ENCODE measurements at places on chromosomes 16 and 17.
A peak's percentile ranks its signal among the peaks of the same experiment; 100 is the strongest.

DNA sequence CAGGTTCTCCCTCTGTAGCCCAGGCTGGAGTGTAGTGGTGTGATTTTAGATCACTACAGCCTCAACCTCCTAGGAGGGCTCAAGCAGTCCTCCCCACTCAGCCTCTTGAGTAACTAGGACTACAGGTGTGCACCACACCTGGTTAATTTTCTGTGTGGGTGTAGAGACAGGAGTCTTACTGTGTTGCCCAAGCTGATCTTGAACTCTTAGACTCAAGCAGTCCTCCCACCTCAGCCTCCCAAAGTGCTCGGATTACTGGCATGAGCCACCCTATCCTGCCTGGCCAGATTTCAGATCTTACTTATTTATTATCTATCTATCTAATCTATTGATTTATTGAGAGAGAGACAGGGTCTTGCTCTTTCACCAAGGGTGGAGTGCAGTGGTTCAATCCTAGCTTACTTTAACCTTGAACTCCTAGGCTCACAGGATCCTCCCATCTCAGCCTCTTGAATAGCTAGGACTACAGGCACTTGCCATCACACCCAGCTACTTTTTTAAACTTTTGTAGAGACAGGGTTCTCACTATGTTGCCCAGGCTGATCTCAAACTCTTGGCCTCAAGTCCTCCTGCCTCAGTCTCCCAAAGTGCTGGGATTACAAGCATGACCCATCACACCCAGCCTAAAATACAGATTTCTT, 61.8 kb downstream of the TUBD1 start:
- DNase-seq: no peak

DNA sequence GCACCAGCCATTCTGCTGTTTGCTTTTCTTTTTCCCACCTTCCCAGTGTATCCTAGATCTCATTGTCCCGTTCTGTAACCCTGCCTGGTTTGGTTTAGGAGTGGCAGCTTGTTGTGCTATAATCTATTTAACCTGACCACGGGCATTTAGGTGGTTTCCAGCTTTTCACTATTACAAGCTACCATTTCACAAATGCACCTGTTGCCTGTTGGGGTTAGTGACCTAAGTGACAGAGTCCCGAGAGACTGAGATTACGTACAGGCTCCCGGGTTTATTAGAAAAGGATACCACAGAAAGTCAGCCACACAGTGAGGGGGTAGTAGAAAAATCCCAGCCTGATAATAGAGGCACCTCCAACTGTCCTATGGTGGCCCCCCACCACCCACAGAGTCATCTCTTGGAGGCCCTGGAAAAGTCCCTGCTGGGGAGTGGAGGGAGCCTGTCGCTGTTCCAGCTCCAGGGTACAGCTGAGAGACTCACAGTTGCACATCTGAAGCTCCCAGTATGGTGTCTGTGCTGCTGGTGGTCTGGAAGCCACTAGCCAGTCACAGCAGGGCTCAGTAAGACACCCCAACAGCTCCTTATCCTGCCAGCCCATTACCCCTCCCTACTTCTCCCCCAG, 21.2 kb downstream of the CLEC16A start:
- DNase-seq: no peak

GRCh38 chr17:57461082-57461481, 204.8 kb downstream of the MSI2 start:
- DNase-seq: no peak

GRCh38 chr17:54348234-54348633, 525.5 kb downstream of the KIF2B start:
- no peak for DNase-seq

GRCh38 chr16:971582-971905, 760 bp upstream of the LMF1 start:
- no peak for DNase-seq

GRCh38 chr17:1009229-1010085, 12.5 kb downstream of the TIMM22 start:
- no peak for DNase-seq

- DNase-seq: no peak
These were observed 26.9 kb downstream of the ZCCHC14 start for GRCh38 chr16:87465879-87466278.

GRCh38 chr17:61806081-61806828, 57.1 kb downstream of the BRIP1 start:
- no peak for DNase-seq

DNA sequence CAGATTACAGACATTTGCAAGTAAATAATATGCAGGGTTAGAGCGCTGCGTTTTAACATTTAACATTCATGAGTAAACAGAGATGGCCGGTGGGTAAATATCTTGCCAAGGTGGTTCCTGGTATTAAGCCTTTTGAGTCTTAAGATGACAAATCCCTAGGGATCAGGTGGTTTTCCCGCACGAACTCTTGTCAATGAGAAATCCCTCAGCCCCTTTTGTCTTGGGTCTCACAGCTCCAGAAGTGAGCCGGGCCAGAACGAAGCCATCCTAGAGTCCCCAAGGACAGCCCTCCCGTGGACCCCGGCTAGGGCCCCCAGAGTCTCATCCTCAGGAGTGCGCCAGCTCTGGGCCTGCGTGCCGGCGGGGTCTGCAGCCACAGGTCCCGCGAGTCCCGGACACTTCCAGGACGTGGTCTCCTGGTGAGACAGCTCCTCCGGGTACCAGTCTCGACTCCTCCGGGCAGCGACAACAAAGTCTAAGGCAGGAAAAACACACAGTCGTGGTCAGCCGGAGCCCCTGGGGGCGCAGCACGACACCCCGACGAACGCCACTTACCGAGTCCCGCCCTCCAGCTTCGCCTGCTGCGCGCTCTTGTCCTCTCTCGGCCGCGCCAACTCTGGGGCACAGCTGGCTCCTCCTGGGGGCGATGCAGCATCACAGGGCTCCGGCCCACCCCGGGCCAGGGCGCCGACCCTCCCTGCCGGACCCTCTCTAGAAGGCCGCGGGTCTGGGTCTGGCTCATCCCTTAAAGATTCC, 13.3 kb downstream of the MIS12 start:
- no peak for DNase-seq

DNA sequence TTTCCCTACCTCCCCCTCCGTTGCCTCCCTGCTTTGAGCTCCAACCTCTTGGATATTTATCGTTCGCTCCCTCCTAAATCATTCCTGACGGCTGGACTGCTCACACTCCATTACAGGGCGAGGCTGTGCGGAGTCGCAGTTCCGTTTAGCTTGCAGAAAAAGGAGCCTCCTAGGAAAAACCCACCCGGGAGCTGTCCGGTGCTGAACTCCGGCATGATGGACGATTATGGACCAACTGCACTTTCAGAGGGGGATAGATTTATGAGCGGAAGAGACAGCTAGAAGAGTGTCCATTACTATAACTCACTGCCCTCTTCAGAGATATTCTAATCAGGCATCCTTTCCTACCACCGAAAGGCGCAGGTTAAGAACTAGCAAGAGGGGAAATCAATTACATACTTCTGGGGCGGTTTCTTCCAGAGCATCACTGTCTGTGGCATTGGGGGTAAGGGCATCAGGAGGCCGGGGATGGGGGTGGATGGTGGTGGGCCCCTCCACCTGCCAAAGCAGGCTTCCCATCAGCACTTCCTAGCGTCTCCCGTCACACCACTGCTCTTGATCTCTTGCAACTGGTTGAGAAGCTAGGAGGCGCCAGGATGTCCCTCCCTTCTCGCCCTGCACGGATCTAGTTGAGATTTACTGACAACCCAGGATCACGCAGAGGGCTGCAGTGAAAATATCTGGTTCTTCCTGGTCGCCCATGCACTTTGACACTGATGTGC, 251.2 kb downstream of the ENGASE start:
- no peak for DNase-seq

DNA sequence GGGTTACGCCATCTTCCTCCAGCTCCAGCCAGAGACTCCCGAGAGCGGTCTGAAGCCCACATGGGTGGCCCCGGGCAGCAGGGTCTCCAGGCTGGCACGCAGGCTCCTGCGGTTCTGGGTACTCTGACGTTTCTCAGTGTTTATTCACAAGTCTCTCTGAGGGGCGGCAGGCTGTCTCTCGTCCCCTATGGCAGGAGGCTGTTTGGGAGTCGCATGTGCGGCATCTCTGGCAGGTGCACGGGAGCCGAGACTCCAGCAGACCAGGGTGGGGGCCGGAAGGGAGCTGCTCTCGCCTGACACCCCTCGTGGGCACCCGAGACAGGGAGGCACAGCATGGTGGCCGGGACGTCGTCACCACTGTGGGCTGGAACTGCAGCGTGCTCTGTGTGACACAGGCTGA, 48.1 kb downstream of the ZNF778 start:
- DNase-seq: no peak

DNA sequence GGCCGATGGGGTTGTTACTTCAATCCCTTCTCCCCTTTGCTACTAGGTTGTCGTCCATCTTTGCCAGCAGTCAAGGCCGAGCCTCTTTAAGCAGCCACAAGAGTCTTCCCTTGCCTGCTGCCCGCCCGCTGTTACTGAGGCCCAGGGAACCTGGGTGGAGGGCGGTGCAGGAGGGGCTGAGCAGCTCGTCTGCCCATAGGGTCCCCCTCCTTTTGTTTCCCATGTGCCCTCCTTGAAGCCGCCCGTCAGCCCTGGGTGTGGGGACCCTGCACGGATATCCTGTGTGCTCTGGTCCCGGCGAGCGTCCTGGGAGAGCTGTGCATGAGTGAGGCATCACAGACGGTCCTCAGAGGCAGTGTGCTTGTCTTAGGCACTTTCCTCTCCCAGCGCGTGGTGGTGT, 37.9 kb upstream of the CAPN15 start:
- DNase-seq: no peak

GRCh38 chr17:16120937-16121336, 94.4 kb downstream of the NCOR1 start:
- DNase-seq: no peak

DNA sequence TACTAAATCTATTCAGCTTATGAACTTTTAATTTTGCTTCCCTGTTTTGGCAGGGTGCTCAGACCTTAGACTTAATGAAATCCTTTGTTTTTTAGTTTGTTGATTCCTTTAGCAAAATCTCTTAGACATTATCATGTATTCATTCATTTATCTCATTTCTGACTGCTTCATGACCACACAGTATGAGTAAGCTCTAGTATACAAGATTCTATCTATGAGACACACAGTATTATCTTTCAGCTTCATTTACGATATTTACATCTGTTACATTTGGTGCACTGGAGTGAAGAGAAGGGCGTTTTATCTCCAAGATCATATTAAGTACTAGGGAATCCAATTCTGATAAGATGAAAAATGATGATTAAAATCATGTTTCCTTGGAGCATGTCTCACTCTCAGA, 448.1 kb upstream of the CA10 start:
- no peak for DNase-seq

GRCh38 chr17:70763018-70763417, 593.7 kb downstream of the KCNJ2 start:
- no peak for DNase-seq

DNA sequence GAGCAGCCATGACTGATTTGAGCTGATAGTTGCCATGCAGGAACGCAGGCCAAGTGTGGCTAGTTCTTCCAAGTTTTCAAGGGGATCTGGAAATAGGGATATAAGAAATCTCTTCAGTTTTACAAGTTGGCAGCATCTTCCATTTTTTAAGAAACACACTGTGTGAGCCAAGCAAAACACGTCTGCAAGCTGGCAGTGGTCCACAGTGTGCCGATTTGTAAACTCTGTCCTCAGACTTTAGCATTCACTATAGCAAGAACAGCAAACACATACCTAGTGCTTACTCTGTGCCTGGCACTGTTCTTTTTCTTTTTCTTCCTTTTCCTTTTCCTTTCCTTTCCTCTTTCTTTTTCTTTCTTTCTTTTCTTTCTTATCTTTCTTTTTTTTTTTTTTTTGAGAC, 2.9 kb downstream of the ORAI3 start:
- no peak for DNase-seq

GRCh38 chr17:32755045-32755805, 121.7 kb downstream of the MYO1D start:
- peak; percentile 54 for DNase-seq

DNA sequence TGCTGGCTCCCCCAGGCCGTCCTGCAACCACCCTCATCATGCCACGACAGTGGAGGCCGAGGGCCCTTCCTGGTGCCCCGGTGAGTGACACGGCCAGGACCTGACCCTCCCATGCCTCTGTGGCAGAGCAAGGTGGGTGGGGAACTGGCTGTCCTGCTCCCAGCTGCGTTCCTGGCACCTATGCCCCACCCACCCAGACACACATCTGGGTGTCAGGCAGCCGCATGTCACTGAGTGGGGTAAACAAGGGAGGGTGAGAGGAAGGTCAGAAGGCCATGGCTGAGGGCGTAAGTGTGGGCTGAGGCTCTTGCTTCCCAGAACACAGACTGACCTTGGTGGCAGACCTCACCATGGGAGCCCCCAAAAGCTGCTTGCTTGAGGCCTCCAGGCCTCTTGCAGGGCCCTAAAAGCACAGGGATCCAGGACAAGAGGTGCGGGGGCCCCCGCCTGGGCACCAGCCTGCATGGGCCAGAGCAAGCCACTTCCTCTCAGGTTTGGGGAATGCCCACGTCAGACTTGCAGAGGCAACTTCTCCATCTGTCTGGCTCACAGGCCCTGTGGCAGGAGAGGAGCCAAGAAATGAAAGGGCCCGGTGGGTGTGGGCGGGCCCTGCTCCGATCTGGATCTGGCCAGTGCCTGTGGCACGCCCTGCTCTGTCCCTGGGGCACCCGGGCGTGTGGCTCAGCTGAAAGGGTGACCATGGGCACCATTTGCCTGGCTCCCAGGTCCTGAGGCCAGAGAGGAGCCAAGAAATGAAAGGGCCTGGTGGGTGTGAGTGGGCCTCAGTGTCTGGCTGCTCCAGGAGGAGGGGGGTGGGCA, 3.9 kb upstream of the CCDC57 start:
- no peak for DNase-seq

- no peak for DNase-seq
These were observed 45.3 kb downstream of the WNT3 start for GRCh38 chr17:46773221-46773605.

DNA sequence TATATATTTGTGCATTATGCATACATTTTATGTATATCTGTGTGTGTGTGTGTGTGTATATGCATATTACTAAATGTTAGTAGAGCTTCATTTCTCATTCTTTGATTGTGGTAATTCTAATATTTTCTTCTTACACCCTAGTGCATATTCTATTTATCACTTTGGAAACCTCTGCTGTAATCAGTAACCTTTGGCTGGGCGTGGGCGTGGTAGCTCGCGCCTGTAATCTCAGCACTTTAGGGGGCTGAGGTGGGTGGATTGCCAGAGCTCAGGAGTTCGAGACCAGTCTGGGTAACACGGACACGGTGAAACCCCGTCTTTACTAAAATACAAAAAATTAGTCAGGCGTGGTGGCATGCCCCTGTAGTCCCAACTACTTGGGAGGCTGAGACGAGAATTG, 26.9 kb downstream of the CPSF4L start:
- no peak for DNase-seq

GRCh38 chr17:1365445-1366039, 34.5 kb downstream of the YWHAE start:
- peak; percentile 61 for DNase-seq

DNA sequence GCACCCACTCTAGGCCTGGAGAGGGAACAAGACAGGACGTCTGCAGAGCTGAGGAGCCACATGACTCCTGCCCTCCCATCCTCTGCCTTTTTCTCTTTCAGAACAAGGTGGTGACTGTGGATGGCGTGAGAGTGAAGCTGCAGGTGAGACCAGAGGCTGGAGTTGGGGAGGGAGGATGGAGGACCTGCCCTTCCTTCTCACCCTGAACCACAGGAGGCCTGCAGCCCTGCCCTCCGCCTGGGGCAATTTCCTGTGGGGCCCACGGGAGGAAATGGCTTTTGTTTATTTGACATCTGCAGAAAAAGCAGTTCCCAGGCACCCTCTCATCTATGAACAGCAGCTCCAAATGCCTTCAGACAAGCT, 5.1 kb downstream of the RAB37 start:
- DNase-seq: no peak

All from NCI-H526 (cell line).